Daoy (cell line): ENCODE measurements at places on chromosomes 4 and X. TPM values are rescaled to one million over a fixed set of nuclear protein-coding genes. Genes with fewer than 3 reads are reported as not detected.

GRCh38 chr4:54695337-54695736 is 37.6 kb downstream of the KIT start:
- DNase-seq, result no peak

GRCh38 chrX:129145385-129145784 is 377.9 kb downstream of the SMARCA1 start:
- DNase-seq, result no peak

The C4orf50 gene
- total RNA-seq, result not detected in 2 replicates

The JCHAIN gene
- not detected in 2 replicates for total RNA-seq

DNA sequence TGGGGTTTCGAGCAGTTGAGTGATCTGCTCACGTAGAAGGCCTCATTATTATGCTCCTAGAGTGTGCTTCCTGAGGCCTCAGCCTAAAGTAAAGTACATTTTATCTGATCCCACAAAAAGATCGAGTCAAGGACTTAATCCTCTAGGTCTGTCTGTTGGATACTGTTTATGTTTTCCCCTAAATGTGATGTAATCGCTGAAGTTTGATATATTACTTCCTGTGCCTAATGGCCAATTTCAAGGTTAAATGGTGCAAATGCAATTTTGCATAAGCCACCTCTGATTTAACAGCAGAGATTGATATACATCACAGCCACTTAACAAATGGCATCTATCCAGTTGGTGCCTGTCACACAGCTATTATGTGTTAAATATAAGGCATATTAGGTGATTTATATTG is 19.4 kb upstream of the SERTM2 start:
- no peak for DNase-seq

The MAGEE2 gene
- total RNA-seq, result not detected in 2 replicates

DNA sequence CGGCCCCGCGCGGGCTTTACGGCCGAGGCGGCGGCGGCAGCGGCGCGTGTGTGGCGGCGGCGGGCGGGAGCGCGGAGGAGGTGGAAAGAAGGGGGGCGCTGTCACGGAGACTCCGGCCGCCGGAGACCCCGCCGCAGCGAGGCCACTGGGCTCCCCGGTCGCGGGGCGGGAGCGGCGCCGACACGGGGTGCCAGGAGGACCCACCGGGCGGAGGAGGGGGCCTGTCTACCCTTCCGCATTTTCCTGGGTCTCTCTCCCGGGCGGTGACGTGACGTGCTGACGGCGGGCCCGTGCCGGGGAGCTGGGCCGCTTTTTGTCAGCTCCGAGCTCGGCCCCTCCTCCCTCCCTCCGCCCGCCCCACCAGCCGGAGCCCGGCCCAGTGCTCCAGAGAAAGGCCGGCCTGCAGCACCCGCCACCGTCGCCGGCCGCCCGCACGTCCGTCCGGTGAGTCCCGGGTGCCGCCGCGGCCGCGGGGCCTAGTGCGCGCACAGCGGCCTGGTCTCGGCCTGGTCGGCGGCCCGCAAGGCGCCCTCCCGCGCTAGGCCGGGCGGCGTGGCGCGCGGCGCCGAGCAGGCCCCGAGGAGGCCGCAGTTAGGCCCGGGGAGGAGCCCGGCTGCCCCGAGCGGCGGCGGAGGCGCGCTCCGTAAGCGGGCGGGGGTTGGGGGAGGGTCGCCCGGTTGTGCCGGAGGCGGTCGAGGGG is at the start of gene ZFX:
Gene ZFX (plus strand): TSS at position 379 of the 700 bp plus-strand sequence. CDS start 23,014 bp downstream, outside the sequence.
- peak; percentile 54 for DNase-seq

DNA sequence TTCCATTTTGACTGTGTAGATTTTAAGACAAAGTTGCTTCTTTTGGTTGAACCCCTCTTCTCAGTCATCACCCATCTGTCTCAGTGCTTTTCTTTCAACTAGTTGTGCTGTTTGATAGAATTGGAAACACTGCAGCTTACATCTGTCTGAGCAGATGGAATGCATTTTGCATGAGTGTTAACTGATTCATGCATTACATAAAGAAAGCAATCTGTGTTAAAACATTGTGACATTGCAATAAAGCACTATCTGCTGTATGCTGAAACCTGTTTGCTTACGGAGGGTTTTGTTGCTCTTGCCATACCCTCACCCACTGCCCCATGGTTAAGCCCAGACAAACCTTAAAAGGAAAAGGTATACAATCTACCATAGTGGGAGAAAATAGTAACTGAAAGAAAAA is 47.4 kb downstream of the NRK start:
- no peak for DNase-seq

The CCNB3 gene
- 0.30 and 0.40 TPM in 2 replicates for total RNA-seq

The GYG2 gene
- total RNA-seq, result 1.0 TPM in 1 of 2 replicates, not detected in the other

DNA sequence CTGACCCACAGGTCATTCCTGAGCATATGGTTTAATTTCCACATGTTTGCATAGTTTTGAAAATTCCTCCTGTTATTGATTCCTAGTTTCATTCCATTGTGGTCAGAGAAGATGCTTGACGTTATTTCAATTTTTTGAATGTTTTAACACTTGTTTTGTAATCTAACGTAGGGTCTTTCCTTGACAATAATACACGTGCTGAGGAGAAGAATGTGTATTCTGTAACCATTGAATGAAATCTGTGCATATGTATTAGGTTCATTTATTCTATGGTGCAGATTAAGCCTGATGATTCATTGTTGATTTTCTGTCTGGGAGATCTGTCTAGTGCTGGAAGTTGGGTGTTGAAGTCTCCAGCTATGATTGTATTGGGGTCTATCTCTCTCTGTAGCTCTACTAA is 486.4 kb upstream of the RPS6KA3 start:
- DNase-seq, result no peak

GRCh38 chrX:50448565-50448964 is 22.1 kb downstream of the DGKK start:
- peak; percentile 21 for DNase-seq

DNA sequence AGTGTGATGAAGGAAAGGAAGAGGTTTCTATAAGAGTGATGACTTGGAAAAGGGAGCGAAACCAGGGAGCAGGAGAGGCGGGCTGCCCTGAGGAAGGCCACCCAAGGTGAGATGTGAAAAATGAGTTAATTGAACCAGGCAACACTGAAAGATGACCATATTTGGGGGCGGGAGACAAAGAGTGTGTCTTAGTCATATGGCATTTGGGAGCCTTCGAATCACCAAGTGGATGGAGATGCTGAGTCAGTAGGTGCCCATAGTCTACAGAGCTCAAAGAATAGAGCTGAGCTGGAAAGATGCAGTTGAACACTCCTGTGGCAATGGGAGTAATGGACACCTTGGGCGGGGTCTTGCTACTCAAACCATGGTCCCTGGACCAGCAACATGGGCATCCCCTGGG is 8.3 kb upstream of the TLR8 start:
- no peak for DNase-seq

- no peak for DNase-seq
Observed at GRCh38 chr4:97759785-97760184, 383.5 kb downstream of the STPG2 start.

The USP27X gene
- 0.57 and 1.5 TPM in 2 replicates for total RNA-seq

GRCh38 chr4:154642373-154643009 is 30.0 kb upstream of the FGG start:
- DNase-seq, result no peak

The MAN2B2 gene
- total RNA-seq, result 5.8 and 6.7 TPM in 2 replicates

The NXF2B gene
- 1.9 TPM in 1 of 2 replicates, not detected in the other for total RNA-seq

DNA sequence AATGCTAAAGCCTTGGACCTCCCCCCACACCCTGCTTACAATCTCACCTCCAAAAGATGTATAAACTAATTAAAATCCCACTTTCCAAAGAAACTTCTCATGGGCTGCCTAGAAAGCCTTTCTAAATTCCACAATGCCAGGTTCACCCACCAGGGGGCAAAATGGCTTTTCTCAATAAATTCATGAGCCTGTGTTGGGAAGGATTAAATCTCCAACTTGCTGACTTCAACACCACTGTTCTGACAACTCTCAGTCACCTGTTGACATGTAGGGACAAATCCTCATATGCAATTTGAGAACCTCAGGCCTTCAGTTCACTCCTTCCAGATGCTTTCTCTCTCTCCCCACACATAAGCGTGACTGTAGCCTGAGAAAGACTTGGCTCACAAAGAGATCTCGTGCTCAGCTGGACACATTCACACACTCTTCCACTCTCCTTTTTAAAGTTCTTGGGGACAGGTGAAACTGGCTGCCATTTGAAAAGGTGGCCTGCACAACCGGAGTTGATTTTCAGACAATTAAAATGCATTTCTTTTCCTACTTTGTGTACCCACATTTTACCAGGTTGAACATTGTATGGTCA is 88.6 kb upstream of the PRPS2 start:
- DNase-seq, result peak; percentile 1

DNA sequence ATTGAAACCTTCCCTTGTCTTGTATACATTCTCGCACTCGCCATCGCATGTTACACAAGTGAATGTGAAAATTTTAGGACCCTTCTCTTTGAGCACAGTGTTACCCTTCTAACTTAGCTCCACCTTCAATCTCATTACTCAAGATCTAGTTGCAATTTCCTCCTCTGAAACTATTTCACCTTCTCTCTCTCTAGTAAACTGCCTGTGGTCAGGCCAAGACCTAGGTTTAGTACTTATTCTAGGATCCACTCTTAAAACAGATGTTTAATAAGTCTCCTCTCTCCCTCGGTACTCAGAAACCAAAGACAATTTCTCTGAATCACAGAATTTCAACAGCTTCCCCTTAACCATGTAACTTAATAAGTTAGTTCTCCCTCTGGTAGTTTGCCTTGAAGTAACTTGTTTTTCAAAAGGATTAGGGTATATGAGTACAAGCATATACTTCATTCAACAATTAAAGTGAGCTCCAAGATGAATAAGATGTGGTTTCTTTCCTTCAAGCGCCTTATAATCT is 156.0 kb downstream of the SH3KBP1 start:
- no peak for DNase-seq

The PLXNB3 gene
- total RNA-seq, result 0.97 and 1.0 TPM in 2 replicates

The TLR6 gene
- total RNA-seq, result 2.2 and 2.6 TPM in 2 replicates

DNA sequence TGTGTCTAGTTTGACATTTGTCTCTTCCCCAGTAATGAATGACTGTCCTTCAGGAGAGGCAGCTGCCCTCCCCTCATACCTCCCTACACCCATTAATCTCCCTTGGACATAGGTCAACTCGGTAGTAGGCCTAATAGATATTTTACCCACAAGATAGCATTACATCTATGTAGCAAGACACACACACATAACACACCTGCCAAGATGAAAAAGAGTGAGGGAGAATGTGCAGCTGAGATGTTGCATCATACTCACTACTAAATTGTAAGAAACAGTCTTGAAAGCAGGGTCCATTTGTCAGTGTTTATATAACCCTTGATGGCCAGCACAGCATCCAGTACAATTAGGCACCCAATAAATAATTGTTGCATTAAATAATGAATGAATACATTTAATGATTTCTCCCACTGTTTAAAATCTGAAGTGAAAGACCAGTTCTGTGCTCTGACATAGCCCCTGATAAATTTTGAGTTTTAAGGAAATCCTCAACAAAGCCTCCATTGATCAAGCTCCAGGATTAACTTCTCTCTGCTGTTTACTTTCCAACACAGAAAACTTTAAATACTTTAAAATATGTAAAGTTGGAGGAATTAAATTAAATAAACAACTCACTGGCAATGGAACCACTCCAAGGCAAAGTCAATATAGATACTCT is 440.8 kb upstream of the RASGEF1B start:
- no peak for DNase-seq

The WWC2 gene
- 4.1 and 8.0 TPM in 2 replicates for total RNA-seq

GRCh38 chr4:7104366-7105031 is 36.6 kb upstream of the GRPEL1 start:
- DNase-seq, result no peak

DNA sequence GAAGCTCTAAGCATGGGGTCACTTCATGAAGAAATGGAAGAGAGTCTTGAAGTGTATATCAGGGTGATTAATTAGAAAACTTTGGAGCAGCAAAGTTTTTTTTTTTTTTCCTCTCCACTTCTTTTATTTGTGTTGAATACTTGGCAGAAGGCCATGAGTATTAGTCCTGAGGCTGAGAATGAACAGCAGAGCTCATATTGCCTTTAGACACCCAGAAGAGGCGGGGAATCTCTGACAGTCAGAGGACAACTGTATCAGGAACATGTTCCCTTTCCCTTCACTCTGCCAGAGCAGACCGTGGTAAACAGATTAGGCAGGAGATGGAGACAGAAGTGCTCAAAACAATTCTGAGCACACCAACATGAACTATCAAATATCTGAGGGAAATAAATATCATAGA is 300.9 kb downstream of the FAM47A start:
- peak; percentile 10 for DNase-seq

- no peak for DNase-seq
Observed at GRCh38 chr4:8435656-8436121, 4.8 kb downstream of the ACOX3 start.

The PAGE2 gene
- total RNA-seq, result 0.29 and 1.1 TPM in 2 replicates

DNA sequence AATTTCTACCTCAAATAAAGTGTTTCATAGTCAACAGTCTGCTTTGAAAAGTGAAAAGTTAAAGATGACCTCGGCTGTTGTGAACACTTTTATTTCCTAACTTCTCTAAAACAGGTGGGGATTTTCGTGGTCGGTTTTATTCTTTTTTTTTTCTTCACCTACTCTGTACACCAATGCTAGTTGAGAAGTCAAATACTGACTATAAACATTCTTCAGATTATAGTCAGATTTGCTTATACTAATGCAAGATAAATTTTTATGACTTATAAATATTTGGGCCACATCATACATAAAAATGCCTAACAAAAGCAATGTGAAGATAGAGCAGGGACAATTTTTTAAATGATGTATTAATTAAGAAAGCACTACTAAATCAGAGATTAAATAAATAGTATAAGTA is 98.1 kb upstream of the GPR34 start:
- DNase-seq, result no peak

- no peak for DNase-seq
Observed at GRCh38 chr4:172686021-172686420, 482.6 kb upstream of the GALNT7 start.

GRCh38 chrX:98607739-98608138 is 1724.0 kb downstream of the RPA4 start:
- no peak for DNase-seq

DNA sequence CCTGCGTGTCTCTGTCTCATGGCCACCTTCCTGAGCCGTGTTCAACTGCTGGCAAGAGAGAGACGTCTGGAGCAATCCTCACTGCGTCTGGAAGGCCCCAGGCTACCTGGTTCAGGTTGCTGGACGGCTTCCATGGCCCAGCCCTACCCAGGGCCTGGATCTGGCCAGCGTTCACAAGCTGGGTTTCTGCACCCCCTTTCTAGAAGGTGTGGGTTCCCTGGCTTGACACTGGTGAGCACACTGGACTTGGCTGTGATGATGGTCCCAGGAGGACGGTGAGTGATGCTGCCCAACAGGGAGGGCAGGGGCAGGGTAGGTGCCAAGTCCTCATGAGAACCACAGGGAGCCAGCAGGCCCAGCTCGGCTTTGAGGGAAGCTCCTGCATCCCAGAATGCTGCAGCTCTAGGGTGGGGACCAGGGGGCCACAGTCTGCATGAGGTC is 63.4 kb downstream of the HTRA3 start:
- DNase-seq, result no peak

DNA sequence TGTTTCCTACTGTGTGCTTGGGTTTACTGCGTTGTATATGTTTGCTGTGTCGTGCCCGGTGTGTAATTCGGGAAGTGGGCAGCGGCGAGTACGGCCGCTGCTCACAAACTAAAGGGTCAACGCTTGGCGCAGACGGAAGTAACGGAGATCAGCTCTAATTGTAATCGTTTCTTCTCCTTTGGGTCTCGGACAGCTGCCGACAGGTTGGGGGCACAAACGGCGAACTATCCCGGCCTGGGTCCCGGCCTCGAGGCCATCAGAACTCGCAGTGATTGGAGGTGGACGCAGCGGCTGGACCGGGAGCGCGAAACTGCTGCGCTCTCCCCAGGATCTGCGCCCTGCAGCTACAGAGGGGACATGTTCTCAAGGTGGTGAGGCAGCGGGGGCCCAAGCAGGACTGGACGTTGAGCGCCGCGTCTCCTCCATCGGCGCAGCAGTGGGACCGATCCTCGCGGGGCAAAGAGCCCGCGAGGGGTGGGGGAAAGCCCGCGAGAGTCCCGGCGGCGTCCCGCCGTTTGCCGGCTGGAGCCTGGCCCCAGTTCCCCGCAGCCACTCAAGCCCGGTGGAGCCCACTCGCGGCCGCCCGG is 516 bp upstream of the ZIC3 start:
- no peak for DNase-seq

The ARMCX4 gene
- 0.54 and 1.0 TPM in 2 replicates for total RNA-seq
